Stimulated activated CD4-positive, alpha-beta T cell treated with anti-CD3 and anti-CD28 coated beads, Interleukin-4, amount 100 ng/mL, for 4 hours (primary cell): ENCODE measurements at places on chromosomes 3 and 15.

GRCh38 chr3:83843716-83844115, 1115.1 kb upstream of the CADM2 start:
- no peak for DNase-seq

DNA sequence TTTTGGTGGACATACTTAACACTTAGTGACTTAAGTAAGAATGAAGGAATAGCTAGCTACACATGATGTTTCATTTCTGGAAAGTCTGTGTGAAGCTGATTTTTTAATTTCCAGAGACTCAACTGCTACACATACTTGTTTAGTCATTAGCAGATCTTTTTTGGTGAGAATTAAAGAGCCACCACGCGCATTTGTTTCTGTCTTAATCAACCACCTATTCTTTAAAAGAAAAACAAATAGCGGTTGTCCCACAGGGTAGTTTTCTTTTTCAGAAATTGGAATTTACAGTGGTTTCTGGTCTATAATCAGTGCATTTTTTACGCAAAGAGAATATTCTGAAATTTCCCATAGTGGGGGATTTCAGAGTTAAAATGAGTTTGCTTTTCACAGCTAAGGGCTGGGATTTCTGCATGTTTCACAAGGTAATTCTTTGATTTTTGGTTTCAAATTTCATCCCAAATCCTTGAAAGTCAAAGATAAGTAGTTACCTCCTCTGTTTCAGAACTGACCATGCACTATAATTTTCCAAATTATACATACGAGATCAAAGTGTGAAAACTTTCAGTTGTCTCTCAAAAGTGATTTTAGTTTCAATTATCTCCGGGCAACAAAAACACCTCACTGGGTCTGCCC, 631.0 kb upstream of the GRM7 start:
- DNase-seq, result no peak

DNA sequence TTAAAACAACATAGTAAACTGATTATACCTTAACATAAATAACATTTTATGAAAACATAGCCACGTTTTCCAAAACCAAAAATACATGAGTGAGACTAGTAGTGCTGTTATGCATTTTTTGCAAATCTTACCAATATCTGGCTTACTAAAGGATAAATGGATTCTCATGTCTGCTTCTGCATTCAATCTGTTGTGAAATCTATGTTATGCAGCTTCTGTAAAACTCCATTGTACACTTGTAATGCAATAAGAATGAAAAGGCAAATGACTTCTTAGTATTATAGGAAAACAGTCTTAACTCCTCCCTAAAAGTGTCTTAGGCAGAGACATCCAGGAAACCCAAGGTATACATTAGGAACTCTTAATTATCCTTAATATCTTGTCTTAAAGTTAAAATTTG, 330.9 kb upstream of the THBS1 start:
- no peak for DNase-seq

GRCh38 chr3:12730506-12731242, 28.4 kb downstream of the TMEM40 start:
- no peak for DNase-seq

GRCh38 chr3:133208184-133208583, 170.0 kb downstream of the TMEM108 start:
- DNase-seq, result no peak

DNA sequence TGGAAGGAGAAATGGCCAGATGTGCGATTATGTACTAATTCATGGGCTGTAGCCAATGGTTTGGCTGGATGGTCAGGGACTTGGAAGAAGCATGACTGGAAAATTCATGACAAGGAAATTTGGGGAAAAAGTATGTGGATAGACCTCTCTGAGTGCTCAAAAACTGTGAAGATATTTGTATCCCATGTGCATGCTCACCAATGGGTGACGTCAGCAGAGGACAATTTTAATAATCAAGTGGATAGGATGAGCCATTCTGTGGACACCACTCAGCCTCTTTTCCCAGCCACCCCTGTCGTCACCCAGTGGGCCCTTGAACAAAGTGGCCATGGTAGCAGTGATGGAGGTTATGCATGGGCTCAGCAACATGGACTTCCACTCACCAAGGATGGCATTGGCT, 490.9 kb upstream of the CBLB start:
- no peak for DNase-seq

DNA sequence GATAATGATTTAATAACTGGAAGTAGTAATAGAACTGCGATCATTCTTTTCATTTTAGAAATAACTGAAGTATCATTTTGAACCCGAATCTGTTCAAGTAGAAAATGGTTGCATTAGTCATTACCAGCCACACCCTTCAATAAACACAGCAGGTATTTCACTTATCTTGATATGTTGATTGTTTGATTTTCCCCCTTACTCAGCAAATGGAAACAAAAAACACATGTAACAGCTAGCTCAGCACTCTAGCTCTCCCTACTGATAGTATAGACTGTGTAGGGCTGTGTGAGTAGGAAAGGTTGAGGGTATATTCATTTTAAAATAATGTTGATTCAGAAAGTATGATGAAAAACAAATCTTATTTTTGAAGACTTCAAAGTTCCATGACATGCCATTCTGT, 1.1 kb upstream of the GPR149 start:
- DNase-seq, result no peak

GRCh38 chr3:127822682-127823425, 539 bp upstream of the MGLL start:
- no peak for DNase-seq

DNA sequence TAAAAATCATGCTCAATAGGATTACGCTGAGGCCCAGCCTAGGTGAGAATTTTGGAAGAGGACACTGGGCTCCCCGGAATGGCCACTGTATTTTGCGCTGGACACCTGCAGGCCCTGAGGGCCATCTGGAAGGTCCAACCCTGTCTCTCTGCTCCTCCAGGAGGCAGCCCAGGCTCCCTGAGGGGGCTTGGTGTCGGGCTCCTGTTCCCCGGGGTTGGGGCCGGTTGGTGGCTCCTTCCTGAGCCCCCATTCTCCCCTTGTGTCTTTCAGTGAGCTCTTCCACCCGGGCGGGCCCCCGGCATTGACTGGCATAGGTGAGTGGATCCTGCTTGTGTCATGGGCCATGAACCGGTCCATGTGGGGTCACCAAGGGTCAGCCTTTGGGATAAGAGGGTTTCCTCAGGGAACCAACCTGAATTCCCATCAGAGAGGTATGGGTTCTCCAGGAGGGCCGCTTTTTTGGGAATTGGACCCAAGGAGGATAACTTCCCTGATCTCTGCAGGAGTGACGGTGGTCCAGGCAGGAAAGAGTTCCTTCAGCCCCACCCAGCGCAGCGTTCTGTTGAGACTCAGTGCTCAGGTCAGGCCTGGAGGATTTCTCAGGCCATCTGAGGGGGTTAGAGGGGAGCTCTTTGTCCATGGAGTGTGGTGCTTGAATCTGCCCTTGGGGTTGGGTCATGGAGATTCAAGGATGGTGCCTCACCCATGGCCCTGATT, 187.8 kb downstream of the UBE3A start:
- no peak for DNase-seq

DNA sequence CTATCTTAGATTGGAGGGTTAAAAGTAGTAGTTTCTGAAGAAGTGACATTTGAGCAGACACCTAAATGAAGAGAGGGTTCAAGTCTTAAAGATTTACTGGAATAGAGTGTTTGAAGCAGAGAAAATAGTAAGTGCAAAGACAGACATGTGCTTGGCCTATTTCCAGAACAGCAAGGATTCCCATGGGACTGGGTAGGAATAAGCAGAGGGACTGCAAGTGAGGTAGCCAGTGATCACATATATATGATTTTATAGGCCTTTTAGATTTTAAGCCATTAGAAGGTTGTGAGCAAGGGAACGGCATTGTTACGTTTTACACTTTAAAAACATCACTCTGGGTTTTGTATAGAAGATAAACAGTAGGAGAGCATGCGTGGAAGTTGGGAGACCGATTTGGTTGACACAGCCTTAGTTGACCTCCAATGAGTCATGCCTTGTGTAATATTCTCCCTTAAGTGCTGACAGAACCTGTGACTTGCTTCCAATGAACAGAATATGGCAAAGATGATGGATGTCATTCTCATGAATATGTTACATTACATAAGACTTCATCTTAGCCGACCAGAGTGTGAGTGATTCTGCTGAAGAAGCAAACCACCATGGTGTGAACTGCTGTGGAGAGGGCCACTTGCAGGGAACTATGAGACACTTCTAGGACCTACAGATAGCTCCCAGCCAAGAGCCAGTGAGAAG, 37.1 kb upstream of the SLC4A7 start:
- DNase-seq, result no peak

- no peak for DNase-seq
These were observed 19.5 kb downstream of the DUSP7 start for GRCh38 chr3:52036829-52037228.

- DNase-seq, result no peak
These were observed 89.4 kb upstream of the ANKRD34C start for GRCh38 chr15:79193103-79193502.

DNA sequence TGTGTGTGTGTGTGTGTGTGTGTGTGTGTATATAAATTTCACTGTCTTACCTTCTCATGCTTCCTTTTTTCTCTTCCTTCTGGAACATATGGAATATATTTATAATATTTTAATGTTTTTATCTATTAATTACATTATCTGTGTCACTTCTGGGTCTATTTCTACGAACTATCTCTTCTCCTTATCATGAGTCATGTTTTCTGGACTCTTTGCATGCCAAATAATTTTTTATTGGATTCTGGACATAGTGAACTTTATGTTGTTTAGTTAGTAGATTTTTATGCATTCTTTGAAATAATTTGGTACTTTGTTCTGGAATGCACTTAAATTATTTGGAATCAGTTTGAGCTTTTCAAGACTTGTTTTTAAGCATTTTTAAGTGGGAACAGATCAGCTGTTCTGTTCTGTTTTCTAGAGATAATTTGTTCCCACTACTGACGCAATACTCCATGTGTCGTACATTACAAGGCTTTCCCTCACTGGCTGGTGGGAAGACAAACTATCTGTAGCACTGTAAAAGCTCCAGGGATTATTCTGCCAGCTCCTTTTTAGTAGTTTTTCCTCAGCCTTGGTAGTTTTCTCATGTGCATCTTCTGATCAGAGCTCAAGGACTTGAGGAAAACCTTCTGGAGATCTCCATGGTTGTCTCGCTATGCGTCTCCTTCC, 302.0 kb downstream of the CLSTN2 start:
- no peak for DNase-seq

- no peak for DNase-seq
These were observed 68.0 kb downstream of the DIPK2A start for GRCh38 chr3:144039661-144040060.

GRCh38 chr3:44885618-44886017, 11.2 kb downstream of the TGM4 start:
- no peak for DNase-seq

GRCh38 chr3:62159709-62160092, 213.6 kb downstream of the FEZF2 start:
- no peak for DNase-seq

GRCh38 chr3:99758502-99759177, 59.0 kb upstream of the CMSS1 start:
- no peak for DNase-seq

DNA sequence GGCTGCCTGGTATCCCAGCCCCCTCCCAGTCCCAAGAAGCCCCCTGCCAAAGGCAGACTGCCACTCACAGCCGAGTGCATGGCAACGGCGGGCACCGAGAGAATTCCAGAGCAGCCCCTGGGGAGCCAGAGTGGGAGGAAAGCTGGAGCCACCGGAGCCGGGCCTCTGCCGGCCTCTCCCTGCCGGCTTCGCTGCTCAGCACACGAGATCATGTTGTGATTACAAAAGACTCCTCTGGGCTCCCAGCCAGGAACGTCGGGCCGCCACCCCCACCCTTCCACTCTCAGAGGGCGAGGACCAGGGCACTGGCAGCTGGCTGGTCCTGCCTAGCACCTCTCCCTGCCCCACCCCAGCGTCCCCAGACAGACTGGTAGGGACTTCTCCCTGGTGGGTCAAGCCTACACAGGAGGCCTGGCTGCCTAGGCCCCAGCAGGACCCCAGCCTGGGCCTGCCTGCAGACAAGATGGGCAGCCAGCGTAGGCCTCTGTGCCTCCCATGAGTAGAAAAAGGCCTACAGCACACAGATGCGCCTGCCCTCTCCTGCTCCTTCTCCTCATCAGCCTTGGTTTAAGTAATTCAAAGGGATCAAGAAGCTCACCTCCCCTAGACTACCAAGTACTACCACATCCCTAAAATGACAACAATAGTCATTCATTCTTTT, at the start of gene CCDC9B:
TSS of gene CCDC9B (minus strand) at position 200 of the 661 bp plus-strand sequence. CDS start at position 80, 120 bp downstream.
- no peak for DNase-seq

DNA sequence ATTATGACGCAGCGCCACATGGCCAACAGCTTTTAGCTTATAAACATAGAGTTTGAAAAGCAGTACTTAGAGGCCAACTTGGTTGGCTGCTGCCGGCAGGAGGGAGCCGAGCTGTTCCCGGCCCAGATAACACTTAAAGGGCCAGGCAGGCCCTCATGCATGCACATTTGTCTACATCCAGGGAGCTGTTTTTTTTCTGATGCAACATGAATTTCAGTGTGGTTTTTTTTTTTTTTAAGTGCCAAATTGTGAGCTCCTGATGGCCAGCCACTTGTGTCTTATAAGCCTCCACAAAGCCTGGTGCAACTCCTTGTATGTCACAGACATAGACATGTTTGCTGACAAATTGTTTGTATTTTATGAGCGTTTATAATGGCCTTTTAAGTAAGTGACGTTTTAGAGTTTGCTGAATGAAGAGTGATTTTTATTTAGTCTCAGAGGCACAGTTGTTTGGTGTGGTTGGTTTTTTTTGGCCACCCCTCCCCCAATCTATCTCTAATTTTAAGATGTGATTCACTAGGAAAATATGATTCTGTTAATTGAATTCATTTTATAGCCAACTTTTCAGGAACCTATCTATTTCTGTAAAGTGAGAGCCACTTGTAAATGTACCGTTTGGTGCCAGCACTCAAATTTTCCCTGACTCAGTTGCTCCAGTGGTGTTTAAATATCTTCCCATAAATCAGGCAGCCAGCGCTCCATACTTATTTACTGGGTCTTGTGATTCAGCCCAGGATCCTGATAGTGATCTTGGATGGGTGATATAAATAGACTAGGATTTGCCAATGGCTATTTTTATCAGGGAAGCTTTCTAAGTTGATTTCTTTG, 134.3 kb downstream of the VGLL4 start:
- DNase-seq, result no peak

DNA sequence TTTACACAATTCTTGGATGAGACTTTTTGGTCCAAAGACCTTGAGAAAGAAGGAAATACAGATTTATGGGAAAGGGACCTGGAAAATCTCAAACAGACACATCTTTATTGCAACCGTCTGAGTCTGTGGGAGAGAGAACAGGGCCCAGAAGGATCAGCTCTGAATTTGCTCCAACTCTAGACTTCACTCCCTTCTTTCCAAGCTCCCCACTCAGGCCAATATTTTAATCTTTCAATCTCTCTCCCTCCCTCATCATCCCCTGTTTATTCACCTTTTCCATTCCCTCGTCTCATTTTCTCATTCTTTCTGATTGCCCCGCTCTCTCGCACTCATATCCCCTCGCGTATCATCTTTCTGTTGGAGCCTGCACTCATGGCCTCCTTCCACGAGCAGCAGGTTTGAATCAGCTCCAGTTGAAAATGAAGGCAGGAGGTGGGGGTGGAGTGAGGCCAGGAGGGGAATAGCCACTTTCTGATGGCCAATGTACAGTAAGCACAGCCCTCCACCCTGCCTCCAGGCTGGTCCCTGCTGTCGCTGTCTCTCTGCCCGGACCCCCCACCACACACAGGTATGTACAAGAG, 63.6 kb upstream of the BOC start:
- no peak for DNase-seq
